Tibial artery (tissue), 4 donors: ENCODE measurements at places on chromosomes 13 and 19.

DNA sequence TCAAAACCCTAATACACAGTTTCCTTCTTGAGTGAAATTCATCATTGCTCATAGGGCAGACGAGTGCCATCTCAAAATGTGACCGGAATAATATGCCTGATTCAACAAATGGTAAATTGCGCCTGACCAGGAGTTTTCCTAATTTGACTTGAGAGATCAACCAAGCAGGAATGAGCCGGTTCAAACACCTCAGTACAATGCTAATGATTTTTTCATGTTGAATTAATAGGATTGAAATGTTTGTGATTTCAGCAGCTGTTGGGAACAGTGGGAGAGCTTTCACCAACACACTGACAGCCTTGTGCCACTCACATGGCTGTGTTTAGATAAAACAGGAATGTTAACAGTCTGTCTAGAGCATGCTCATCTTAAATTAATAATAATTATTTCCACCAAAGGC lies 484.8 kb downstream of the PCDH9 start:
- no peak for DNase-seq

DNA sequence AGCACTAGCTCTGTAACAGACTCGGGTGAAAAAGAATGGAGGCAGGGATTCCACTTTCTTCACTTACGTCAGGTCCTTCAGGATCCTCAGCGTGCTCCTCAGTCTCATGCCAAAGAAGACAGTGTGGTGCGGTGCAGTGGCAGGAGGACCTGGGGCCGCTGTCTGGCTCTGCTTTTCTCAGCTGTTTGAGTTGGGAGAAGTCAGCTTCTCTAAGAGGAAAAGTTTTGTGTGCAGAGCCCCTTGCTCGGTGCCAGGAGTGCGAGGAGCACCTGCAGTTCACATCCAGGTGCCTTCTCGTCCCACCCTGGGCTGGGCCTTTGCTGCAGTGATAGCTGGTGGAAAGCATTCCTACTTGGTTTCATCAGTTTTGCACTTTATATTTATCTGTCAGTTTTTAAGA lies 77.9 kb upstream of the TEX29 start:
- DNase-seq = no peak

GRCh38 chr19:44847144-44848035 lies 1.3 kb downstream of the NECTIN2 start:
- peak; percentile 89 for DNase-seq

DNA sequence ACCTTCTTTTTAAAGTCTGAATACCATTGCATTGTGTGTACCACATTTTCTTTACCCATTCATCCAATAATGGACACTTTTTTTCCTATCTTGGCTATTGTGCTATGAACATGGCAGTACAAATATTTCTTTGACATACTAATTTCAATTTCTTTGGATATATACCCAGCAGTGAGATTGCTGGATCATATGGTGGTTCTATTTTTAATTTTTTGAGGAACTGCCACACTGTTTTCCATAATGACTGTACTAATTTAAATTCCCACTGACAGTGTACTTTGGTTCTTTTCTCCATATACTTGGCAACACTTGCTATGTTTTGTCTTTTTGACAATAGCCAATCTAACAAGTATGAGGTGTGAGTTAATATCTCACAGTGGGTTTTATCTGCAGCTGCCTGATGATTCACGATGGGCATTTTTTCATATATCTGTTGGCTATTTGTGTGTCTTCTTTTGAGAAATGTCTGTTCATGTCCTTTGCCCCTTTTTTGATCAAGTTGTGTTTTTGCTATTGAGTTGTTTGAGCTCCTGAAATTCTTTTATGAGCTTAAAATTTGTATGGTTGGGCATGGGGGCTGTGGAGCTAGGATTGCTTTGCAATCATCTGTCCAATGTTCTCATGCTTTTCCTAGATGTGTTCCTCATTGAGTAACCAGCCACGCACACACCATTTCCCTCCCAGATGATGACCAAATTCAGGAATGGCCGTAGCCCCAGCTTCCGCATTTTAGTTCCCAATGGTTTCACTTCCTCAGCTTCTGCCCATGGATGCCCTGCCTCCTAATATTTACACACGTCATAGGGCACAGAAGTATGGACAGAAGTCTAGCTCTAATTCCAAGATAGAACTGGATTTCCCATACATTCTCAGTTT lies 380.0 kb upstream of the SGCG start:
- DNase-seq = peak; percentile 75

DNA sequence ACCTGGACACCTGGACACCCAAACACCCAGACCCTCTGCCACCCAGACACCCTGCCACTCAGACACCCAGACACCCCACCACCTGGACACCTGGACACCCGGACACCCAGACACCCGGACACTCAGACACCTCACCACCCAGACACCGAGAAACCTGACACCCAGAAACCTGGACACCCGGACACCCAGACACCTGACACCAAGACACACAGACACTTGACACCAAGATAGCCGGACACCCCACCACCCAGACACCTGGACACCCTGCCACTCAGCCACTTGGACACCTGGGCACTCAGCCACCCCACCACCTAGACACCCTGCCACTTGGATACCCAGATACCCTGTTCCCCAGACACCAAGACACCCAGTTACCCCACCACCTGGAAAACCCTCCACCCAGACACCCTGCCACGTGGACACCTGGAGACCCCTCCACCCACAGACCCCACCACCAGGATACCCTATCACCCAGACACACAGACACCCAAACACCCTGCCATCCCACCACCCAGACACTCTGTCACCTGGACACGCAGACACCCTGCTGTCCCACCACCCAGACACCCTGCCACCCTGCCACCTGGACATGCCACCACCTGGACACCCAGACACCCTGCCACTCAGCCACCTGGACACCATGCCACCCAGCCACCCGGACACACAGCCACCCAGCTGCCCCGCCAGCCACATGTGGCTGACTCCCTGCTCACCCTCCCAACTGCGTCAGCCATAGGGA lies 17.4 kb downstream of the C19orf12 start:
- DNase-seq = no peak

DNA sequence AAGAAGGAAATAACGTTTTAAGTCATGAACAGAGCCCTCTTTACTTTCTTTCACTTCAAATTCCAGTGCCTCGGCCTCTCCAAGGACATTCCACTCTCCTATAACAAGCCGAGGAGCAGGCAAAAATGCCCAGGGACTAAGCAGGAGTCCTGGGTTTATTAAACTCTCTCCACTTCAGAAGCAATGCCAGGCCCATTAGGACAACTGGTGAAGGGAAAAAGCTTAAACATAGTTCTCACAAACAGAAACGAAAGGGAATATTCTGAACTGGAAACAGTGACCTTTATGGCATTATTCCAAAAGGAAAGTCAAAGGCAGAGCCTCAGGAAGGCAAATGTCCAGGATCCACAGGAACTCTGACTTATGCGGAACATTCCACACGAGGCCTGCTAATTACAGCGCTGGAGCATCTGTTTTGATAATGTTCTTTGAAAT lies 30.9 kb upstream of the MED4 start:
- peak; percentile 37 for DNase-seq

- no peak for DNase-seq
Measured at GRCh38 chr19:55603581-55604292, 1.7 kb upstream of the ZNF865 start.

GRCh38 chr19:11168568-11168967 lies 13.0 kb upstream of the SPC24 start:
- no peak for DNase-seq

- no peak for DNase-seq
Measured at GRCh38 chr13:71817335-71817734, 49.7 kb downstream of the DACH1 start.

DNA sequence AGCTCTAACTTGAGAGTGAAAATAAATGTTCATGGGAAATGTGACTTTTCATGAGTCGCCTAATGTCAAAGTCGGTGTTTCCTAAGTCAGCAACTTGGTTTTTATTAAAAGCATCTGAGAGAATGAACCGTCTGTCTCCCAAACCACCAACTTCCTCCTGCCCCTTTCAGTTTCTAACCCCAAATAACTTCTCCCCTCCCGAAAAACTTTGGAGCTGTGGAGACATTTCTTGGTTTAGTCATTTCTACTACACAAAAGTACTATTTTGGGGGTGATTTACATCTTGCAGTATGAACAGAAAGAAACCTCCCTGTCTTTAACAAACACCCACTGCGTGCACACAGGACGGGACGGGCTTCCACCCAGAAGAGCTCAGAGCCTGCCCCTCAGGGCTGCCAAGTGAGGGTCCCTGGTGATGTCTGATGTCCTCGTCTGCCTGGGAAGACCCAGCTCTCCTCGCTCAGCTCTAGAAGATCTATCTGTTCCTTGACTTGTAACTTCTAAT lies 65.0 kb downstream of the RASA3 start:
- DNase-seq = no peak

- no peak for DNase-seq
Measured at GRCh38 chr13:38902551-38902950, 88.1 kb downstream of the STOML3 start.

DNA sequence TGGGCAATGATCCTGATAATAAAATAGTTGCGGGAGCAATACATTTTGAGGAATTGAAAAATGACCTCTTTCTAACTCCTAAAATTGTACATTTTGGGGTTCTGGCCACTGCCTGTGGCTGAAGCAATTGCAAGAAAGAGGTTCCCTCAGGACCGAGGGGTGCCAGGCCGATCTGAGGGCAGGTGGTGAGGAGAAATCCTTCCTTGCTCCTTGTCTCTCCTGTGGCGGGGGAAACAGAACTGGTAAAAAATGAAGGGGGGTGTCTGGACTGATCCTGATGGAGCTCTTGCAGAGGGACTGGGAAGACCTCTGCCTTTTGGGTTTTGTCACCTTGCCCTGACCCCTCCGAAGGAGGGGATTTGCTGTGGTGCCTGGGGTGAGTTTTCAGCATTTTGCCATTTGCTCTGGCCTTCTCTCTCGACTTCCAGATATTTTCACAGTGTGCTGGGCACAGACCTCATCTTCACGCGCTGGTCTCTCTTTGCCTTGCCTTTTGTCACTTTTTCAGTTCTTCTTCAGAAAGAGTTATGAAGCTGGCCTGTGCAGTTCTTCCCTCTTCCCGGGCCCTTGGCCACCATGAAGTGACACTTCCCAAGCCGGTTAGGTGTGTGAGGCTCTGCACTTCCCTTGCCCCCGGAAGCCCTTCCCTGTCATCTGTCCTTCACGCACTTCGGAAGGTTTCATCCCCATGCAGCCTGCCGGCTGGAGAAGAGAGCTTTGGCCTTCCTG lies 22.2 kb downstream of the NFIX start:
- no peak for DNase-seq

DNA sequence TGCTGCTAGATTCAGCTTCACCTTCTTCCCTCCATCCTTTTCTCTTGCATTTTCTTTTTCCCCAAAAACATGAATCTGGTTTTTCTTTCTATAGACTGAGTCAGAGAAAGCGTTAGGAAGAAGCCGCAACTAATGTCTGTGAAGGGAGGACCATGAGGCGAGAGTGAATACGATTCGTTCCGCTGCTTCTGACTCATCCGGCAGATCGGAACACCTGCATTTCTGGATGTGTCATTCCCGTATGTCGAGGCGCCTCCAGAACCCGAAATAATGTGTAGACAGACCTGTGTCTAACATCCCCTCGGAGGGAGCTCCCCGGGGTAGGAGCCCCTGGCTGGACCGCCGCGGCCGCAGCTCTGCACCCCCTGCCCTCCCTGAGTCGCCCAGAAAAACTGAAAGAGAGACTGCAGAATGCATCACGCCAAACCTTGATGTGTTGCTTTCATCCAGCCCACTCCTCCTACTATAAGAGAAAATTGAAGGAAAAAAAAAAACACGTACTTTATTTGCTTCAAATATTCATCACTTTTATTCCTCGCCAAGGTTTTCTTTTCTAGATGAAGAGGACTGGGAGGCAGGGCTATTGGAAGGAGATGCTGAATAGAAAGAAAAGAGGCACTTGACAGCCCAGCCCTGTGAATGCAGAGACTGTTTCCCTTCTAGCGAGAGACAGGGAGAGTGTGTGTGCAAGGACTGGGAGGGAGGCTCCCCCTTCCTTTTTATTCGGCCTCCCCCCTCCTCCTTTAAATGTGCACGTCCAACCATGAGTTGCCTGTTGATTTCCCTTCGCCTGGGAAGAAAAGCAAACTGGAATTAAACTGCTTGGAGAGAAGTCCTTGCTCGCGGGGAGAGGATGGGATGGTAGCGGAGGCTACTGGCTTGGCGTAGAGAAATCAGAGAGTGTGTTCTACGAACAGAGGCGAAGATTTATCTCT lies 616 bp upstream of the PCDH17 start:
- DNase-seq = no peak

GRCh38 chr19:10927730-10928562 lies 493 bp downstream of the YIPF2 start:
- DNase-seq = no peak

GRCh38 chr19:13835791-13836723 lies 40.8 kb downstream of the ZSWIM4 start:
- DNase-seq = peak; percentile 84

DNA sequence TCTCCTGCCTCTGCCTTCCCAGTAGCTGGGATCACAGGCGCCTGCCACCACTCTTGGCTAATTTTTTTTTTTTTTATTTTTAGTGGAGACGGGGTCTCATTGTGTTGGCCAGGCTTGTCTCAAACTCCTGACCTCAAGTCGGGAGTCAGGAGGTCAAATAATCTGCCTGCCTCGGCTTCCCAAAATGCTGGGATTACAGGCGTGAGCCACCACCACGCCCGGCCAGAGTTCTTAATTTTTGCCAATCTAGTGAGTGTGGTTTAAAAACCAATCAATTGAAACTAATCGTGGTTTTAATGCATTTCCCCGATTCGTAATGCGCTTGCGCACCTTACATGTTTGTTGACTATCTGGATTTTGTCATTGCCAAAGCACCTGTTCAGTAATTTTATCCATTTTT lies 37.0 kb downstream of the SKA3 start:
- no peak for DNase-seq

- DNase-seq = no peak
Measured at GRCh38 chr13:45602183-45603170, 13.1 kb downstream of the ERICH6B start.

GRCh38 chr13:109418111-109418510 lies 368.3 kb downstream of the IRS2 start:
- DNase-seq = no peak

GRCh38 chr19:18203408-18203862 lies 407 bp downstream of the RAB3A start:
- DNase-seq = peak; percentile 36

DNA sequence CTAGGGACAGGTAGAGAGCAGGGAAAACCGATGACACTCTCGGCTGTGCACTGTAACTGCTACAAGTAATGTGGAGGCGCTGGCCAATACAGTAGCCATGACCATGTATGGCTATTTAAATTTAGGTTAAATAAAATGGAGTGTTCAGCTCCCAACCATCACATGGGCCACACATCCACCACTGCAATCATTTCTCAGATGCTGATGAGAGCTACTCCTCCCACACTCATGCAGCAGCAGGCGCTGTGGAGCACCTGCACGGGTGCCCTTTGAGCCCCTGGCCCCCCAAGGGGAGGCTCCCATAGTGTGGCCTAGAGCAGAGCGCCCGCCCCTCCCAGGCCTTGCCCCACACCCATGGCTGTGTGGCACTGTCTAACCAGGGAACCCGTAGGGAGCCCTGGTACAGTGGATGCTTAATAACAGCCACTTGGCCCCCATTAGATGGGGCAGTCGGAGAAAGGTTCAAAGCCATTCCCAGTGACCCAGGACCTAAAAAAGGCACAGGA lies 6.0 kb downstream of the ACP4 start:
- DNase-seq = no peak

- no peak for DNase-seq
Measured at GRCh38 chr19:50176775-50177174, 13.7 kb upstream of the IZUMO2 start.
